ENCODE measurements at places on chromosomes 6 and 20.

DNA sequence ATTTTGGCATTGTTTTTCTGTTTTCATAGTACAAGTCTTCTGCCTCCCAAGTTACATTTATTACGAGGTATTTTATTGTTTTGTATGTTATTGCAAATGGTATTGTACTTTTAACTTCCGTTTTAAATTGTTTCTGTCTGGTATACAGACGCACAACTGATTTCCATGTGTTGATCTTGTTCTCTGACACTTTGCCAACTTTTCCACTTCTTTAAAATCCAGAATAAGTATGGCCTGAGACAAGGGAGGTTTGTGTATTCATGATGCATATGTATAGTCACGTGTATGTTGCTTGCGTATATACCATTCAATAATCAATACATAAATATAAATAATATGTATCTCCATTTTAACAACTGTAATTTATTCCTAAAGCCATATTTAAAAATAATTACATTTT lies 41.2 kb downstream of the THBS2 start:
- DNase-seq: no peak

DNA sequence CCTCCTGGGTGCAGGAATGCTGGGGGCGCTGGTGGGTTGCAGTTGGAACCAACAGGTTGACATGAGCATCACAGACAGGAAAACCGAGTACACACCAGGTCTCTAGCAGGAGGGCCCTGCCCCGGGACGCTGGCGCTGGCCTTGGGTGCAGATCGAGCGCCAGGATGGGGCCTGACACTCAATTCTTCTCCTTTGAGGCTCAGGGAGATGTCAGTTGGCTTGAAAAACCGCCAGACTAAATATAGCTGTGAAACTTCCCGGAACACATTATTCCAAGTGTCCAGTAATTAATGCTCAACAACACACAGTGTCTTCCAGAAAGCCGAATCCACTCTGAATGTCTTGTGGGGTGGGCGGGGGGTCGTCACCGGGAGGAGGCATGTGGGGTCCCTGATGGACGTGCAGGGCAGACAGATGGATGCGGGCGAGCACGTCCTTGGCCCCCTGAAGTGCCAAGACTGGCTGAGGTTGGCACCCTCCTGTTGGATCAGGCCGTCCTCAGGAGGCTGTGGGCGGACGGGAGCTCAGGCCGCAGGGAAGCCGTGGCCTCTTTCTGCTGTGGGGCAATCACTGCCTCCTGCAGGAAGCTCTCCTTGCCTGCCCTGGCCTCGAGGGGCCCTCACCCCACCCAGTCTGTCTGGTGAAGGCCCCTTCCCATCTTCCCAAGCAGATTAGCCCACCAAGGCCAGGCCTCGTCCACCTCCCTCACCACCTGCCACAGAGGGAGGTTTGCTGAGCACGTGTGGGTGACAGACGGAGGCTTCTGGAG lies 19.4 kb upstream of the GATA5 start:
- DNase-seq: no peak

GRCh38 chr6:99364026-99364425 lies 14.6 kb upstream of the FAXC start:
- no peak for DNase-seq

DNA sequence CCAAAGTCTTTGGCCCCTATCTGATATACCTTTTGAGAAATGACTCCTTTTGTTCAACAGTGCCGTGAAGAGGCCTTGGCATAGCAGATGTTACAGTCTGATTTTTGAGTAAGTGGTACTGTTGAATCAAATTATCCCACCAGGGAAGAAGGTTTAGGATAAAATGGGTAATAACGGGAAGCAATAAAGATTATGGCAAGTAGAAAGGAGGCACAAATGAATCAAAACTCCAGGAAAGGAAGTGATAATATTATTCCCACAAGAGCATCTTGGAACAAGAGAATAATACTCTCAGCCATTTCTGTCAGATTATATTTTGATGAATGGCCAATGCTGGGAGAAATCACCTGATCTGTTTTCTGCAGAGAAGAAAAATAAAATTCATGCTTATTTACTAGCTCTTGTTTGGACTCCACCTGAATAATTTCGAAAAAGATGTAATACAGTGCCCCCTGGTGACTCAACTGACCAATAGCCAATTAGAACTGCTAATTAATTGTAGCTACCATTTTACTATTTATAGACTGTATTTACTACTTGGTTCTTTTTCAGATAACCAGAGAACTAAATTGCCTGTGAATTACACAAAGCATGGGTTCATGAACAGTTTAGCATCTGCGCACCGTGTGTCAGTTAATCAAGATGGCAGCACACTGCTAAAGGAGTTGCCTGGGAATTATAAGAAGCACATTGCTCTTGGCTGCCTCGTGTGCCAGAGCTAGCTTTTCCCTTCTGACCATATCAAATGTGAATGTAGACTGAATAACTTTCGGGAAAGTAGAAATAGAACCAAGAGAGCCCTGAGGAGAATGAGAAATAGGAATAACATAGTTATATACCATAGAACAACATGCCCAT lies 78.5 kb upstream of the TRDN start:
- no peak for DNase-seq

GRCh38 chr6:158008864-158009113 lies 27.1 kb downstream of the SYNJ2 start:
- no peak for DNase-seq

DNA sequence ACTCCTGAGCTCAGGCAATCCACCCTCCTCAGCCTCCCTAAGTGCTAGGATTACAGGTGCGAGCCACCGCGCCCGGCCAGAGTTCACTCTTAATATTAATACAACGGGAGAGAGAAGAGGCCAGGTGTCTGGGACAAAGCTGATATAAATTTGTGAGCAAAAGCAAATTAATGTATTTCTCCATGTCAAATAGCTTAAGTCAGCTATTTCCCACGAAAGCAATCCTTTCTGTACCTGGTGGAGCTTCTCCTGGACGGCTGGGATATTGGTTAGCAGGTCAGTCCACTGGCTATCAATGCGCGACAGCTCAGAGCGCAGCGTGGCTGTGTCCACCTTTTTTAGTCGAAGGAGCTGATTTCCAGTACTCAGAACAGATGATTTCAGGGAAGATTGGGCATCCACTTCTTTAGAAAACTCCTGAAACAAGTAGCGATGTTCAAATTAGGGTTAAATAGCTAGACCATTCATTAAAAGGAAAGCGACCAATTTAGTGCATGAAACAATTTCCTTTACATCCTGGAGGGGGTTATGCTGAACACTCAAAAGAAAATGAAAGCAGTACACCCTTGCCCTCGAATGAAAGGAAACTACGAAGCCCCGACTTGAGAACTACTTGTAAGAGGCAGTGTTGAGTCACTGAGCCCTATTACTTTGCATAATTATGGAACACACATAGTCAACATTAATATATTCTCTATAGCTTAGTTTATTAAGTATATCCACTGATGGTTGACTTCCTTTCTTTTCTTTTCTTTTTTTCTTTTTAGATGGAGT lies 403.4 kb downstream of the SYNE1 start:
- DNase-seq: no peak

GRCh38 chr6:162705736-162706135 lies 21.8 kb downstream of the PRKN start:
- no peak for DNase-seq

GRCh38 chr6:139126255-139126654 lies 8.6 kb upstream of the HECA start:
- peak; percentile 24 for DNase-seq

DNA sequence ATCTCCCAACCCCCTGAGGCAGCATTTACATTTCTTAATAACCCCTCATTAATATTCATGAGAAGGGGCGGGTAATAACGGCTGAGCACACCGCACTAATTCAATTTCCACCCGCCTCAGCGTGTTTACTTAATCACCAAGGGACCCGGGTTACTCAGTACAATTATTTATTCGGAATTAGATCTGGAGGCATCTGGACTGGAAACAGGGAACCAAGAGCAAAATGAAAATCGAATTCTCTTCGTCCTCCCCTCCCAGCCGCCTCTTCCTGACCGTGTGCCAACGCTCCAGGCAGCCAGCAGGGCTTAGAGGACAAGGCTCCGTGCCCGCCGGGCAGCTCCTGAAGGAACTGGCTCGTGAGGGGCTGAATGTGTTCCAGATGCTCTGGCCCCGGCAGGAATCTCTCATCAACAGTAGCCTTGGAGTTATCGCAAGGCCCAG lies 23.5 kb upstream of the CTNNBL1 start:
- DNase-seq: no peak

GRCh38 chr20:5065166-5065878 lies 54.4 kb downstream of the PCNA start:
- no peak for DNase-seq

DNA sequence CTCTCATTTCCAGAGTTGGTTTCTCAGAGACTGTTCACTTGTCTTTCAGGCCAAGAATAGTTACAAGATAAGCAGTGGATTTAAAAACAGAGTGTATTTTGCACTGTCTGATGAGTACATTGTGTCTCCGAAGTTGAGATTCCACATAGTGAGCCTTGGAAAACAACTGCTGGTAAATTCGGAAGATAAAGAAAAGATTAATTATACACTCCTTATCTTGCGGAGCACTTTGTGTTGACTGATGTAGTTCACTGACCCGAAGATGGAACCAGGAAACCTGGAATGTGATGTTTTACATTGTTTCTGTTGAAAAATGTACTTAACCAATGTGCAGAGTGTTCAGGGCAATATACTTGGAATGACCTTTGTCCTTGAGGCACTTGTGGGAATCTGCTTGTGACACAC lies 51.0 kb downstream of the ANKS1A start:
- DNase-seq: no peak

DNA sequence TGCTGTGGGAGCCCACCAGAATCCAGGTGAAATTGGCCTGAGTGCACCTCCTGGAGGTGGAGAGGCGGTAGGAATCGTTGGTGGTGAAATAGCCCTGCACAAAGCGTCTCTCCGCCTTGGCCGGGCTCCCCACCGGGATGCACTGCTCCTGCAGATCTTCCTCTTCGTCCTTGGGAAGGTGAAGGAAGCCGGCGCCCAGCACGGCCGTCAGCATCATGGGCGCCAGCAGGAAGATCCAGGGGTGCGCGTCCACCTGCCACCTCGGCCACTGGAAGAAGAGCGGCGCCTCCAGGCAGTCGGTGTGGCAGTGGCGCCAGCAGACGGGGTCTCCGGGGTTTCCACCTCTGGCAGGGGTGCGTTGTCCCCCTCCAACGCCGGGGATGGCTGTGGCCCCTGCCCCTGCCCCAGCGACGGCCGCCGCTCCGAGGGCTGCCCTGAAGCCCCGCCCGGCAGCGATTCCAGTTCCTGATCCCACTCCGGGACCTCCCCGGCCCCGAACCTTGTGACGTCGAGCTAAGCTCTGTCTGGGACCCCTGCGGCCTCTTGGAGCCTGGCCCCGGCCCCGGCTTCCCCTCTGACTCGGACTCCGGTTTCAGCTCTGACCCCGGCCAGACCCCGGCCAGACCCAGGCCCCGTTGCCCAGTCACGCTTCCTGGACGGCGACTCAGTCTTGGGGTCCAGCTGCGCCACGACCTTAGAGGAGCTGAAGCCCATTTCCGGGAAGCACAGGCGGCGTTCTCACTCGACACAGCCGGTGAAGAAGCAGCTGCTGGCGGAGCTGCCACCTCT lies 91.9 kb downstream of the CD164 start:
- no peak for DNase-seq

DNA sequence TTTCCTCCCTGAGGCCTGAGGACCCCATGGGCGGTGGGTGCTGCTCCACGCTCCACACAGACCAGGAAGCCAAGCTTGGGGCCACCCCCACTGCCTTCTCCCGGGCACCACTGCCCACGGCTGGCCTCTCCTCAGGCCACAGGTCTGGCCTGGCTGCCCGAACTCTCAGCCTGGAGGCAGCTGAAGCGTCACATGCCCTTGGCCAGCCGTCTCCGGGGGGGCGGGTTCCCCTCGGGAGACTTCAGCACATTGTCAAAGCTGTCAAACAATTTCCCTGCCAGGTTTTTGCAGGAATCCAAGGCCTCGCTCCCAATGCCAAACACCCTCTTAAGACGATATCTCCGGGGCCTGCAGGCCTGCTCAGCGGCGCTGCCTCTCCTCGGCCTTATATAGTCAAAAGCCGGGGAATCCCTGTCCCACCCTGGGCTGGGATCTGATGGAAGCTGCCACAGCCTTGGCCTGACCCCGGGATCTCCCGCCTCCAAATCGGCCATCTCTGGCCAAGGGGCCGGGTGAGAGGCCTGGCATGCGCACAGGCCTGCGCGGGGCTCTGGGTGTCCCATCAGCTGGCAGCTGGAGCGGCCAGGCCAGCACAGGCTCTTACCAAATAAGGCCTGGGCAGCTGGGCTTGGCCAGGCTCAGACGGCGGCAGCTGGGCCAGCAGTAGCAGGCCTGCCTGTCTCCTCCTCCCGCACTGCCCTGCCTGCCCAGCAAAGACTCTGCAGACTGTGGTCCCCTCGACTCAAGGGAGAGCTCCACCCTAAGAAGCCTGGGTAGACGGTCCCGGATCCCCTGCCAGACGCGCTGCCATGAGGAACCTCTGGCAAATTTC lies 49.7 kb downstream of the RBM38 start:
- no peak for DNase-seq

GRCh38 chr20:13259921-13260320 lies 38.8 kb downstream of the ISM1 start:
- no peak for DNase-seq

GRCh38 chr6:40210628-40211056 lies 276.4 kb upstream of the MOCS1 start:
- no peak for DNase-seq

DNA sequence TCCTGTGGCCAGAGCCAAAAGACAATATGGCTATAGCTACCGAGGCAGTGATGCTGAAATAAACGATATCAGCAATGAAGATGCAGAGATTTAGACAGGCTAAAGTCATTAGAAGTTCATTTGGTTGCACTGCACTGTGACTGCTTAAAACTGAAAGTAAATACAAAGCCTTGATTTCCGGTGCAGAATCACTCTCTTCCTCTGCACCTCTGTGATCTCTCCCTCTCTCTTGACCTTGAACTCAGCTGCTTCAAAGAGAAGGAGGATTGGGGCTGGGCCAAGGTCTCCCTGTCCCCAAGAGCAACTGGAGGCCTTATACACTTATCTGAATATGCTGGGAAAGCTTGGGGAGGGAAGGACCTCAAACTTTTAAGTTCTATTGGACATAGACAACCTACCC lies 34.6 kb upstream of the SPACA1 start:
- DNase-seq: no peak

GRCh38 chr6:31180500-31180899 lies 10.0 kb upstream of the POU5F1 start:
- DNase-seq: peak; percentile 47

Data from activated CD8-positive, alpha-beta memory T cell treated with anti-CD3 and anti-CD28 coated beads, Interleukin-2, amount 50 U/mL, for 4 hours (primary cell).